ENCODE measurements at places on chromosomes 2 and 18. TPM values are rescaled to one million over a fixed set of nuclear protein-coding genes. Genes with fewer than 3 reads are reported as not detected.
A peak's percentile ranks its signal among the peaks of the same experiment; 100 is the strongest.

DNA sequence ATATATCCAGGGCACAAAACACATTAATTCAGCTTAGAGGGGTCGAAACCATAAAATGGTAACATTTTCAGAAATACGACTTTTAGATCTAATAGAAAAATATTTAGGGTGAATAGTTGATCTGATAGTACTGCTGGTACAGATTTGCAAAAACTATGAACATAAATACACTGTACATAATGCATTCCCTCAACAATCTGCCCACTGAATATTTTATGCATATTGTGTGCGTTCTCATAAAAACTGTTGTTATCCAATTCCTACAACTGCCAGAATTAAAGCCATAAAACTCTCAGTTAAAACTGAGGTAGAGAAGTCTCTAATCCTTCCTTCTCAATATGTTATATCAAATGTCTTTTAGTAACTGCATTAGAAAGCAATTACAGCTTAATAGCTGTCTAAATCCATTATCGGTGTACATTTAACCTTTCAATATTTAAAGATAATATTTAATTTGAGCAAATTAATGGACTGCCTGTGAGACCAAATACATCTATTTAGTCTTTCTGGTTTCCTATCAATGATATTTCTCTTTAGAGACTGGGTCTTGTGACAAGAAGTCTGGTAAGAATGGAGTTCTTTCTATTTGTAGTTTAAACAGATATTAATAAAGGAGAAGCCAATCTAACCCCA is 32.5 kb downstream of the TCF4 start:
- no peak overlapping the region for H3K4me3 ChIP-seq
- H3K27me3 ChIP-seq: no peaks in the 10 kb centered on the region
- no peak overlapping the region for H3K27ac ChIP-seq
- H3K4me1 ChIP-seq: no peaks in the 10 kb centered on the region
- no peaks in the 10 kb centered on the region for H3K36me3 ChIP-seq

GRCh38 chr2:207895274-207895860 is 125.7 kb upstream of the FZD5 start:
- no peaks in the 10 kb centered on the region for H3K4me1 ChIP-seq
- no peaks in the 10 kb centered on the region for H3K36me3 ChIP-seq
- no peak overlapping the region for H3K27ac ChIP-seq
- no peak overlapping the region for H3K4me3 ChIP-seq
- no peak for DNase-seq

GRCh38 chr2:14998546-14998945 is 366.0 kb downstream of the LRATD1 start:
- no peaks in the 10 kb centered on the region for H3K4me1 ChIP-seq
- no peak overlapping the region for H3K27ac ChIP-seq
- peaks cover 3% of the 10 kb centered on the region for H3K27me3 ChIP-seq
- no peak for DNase-seq

GRCh38 chr2:216714376-216714775 is 19.0 kb upstream of the IGFBP5 start:
- DNase-seq: no peak
- peaks cover 1% of the 10 kb centered on the region for H3K27me3 ChIP-seq
- H3K4me1 ChIP-seq: no peaks in the 10 kb centered on the region

DNA sequence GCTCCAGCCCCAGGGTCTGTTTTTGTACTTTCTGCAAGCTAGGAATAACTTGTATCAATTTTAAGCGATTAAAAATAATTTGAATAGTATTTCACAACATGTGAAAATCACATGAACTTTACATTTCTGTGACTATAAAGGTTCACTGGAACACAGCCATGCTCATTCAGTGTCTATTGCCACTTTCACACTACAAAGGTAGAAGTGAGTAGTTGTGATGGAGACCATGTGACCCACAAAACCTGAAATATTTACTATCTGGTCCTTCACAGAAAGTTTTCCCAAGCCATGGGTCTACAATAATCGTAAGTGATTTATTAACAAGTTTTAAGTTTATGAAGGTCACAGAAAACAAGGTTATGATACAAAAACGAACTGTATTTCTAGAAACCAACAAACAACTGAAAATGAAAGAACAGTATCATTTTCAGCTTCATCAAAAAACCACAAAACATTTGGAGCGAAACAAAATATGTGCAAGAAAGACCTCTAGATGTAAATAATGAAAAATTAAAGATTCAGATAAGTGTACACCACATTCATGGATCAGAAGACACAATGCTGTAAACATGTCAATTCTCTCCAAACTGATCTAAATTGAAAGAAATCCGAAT is 68.9 kb upstream of the DNER start:
- H3K4me3 ChIP-seq: no peak overlapping the region
- no peaks in the 10 kb centered on the region for H3K27me3 ChIP-seq
- peaks cover 41% of the 10 kb centered on the region for H3K36me3 ChIP-seq
- DNase-seq: no peak

GRCh38 chr2:45857867-45858520 is 206.5 kb downstream of the PRKCE start:
- no peaks in the 10 kb centered on the region for H3K36me3 ChIP-seq
- no peaks in the 10 kb centered on the region for H3K27me3 ChIP-seq
- H3K27ac ChIP-seq: no peak overlapping the region

DNA sequence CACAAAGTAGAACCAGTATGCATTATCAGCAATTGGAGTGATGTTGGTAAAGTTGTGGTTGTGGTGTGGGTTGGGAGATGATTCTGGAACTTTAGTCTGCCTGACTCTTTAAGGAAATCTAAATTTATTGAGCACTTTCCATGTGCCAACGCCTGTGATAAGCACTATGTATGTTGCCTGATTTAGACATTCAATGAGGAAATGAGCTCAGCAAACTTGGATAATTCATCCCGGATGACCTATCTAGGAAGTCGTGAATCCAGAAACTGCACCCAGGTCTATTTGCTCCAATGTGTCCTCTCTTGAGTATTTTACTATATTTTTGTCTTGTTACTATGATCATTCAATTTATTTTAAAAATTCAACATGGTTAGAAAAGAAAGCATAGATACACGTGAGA is 400.8 kb upstream of the MMADHC start:
- H3K27ac ChIP-seq: no peak overlapping the region
- H3K4me3 ChIP-seq: no peak overlapping the region
- no peak for DNase-seq
- H3K36me3 ChIP-seq: no peaks in the 10 kb centered on the region
- H3K27me3 ChIP-seq: no peaks in the 10 kb centered on the region

- no peaks in the 10 kb centered on the region for H3K4me1 ChIP-seq
- no peak overlapping the region for H3K27ac ChIP-seq
- no peak for DNase-seq
- no peaks in the 10 kb centered on the region for H3K27me3 ChIP-seq
Observed at GRCh38 chr2:223123855-223124610, 72.0 kb downstream of the KCNE4 start.

GRCh38 chr18:35355140-35355618 is 11.0 kb upstream of the ZNF24 start:
- H3K27me3 ChIP-seq: no peaks in the 10 kb centered on the region
- H3K4me3 ChIP-seq: no peak overlapping the region
- peaks cover 4% of the 10 kb centered on the region for H3K4me1 ChIP-seq
- H3K36me3 ChIP-seq: peaks cover 3% of the 10 kb centered on the region
- DNase-seq: peak; percentile 26

DNA sequence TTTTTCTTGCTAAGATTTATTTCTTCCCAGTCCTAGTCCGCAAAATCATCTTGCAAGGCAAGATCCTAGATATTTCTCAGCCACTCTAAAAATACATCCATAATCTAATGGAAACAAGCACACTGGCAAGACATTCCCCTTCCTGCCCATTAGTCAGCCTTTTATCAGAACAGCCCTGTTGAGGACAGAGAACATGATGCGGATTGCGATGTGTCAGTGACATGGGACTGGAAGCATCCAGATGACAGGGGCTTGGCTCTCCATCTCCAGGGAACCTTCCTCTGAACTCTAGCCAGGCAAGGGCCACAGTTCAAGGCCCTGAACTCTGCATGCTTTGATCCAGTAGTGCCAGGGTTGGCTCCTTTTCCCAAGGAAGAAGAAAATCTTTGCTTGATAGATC is 70.0 kb downstream of the VSNL1 start:
- DNase-seq: no peak
- H3K27ac ChIP-seq: no peak overlapping the region
- H3K36me3 ChIP-seq: no peaks in the 10 kb centered on the region
- no peaks in the 10 kb centered on the region for H3K4me1 ChIP-seq
- no peak overlapping the region for H3K4me3 ChIP-seq

- DNase-seq: no peak
- peaks cover 35% of the 10 kb centered on the region for H3K27me3 ChIP-seq
- peaks cover 15% of the 10 kb centered on the region for H3K36me3 ChIP-seq
- H3K27ac ChIP-seq: no peak within 1 kb of the TSS
- H3K4me1 ChIP-seq: peaks cover 25% of the 10 kb centered on the region
- H3K4me3 ChIP-seq: peak within 1 kb of the TSS; percentile 58
Observed at GRCh38 chr2:102141970-102142828, at the start of gene IL1R1. Gene IL1R1, plus strand, starts transcription at chr2:102142746. Its CDS starts 14,979 bp downstream, at chr2:102157725.

GRCh38 chr2:88865801-88866371 is 174.4 kb downstream of the RPIA start:
- H3K4me3 ChIP-seq: no peak overlapping the region
- DNase-seq: no peak
- H3K27ac ChIP-seq: no peak overlapping the region

GRCh38 chr18:23136326-23137096 is 1.2 kb downstream of the CABLES1 start:
- peaks cover 31% of the 10 kb centered on the region for H3K27me3 ChIP-seq
- peaks cover 29% of the 10 kb centered on the region for H3K4me1 ChIP-seq
- no peak for DNase-seq
- no peak overlapping the region for H3K27ac ChIP-seq
- peak overlapping the region; percentile 76 for H3K4me3 ChIP-seq

GRCh38 chr18:76993085-76993382 is 139.5 kb downstream of the MBP start:
- no peaks in the 10 kb centered on the region for H3K4me1 ChIP-seq
- no peak overlapping the region for H3K27ac ChIP-seq
- H3K4me3 ChIP-seq: no peak overlapping the region
- no peaks in the 10 kb centered on the region for H3K36me3 ChIP-seq
- H3K27me3 ChIP-seq: peaks cover 8% of the 10 kb centered on the region

DNA sequence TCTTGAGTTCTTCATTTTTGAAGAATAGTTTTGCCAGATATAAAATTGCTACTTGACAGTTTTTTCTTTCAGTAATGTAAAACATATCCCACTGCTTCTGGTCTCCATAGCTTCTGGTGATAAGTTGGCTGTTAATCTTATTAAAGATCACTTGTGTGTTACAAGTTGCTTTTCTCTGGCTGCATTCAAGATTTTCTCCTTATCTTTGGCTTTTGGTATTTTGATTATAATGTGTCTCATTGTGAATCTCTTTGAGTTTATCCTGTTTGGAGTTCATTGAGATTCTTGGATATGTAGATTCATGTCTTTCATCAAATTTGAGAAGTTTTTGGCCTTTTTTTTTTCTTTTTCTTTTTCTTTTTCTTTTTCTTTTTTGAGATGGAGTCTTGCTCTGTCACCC is 20.2 kb upstream of the ADNP2 start:
- no peaks in the 10 kb centered on the region for H3K36me3 ChIP-seq
- DNase-seq: no peak
- no peak overlapping the region for H3K4me3 ChIP-seq
- H3K27ac ChIP-seq: no peak overlapping the region
- peaks cover 5% of the 10 kb centered on the region for H3K27me3 ChIP-seq

GRCh38 chr2:234279637-234280036 is 217.2 kb downstream of the ARL4C start:
- no peak for DNase-seq
- H3K4me3 ChIP-seq: peak overlapping the region; percentile 44
- H3K36me3 ChIP-seq: peaks cover 38% of the 10 kb centered on the region
- H3K27ac ChIP-seq: peak overlapping the region; percentile 82

DNA sequence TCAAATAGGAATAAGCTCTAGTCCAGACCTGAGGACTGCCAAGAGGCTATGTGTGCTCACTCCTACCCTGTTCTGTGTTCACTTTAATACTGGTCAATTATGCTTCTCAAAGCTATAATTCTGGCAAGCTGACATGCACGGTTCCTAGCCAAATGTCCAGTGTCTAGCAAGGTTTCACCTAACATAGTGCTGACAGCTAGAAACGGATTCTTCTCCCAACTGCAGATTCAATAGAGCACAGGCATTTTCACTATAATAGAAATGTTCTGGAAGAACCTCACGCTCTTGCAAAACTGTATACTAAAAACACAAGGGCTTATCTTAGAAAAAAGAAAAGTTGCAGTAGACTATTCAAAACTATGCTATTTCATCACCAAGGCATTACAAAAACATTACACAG is 45.1 kb downstream of the HDAC4 start:
- no peaks in the 10 kb centered on the region for H3K27me3 ChIP-seq
- no peak overlapping the region for H3K27ac ChIP-seq
- H3K36me3 ChIP-seq: peaks cover 49% of the 10 kb centered on the region
- no peak overlapping the region for H3K4me3 ChIP-seq

GRCh38 chr2:201132518-201132917 is 16.6 kb downstream of the CFLAR start:
- no peaks in the 10 kb centered on the region for H3K27me3 ChIP-seq
- peak overlapping the region; percentile 99 for H3K27ac ChIP-seq
- peaks cover 49% of the 10 kb centered on the region for H3K4me1 ChIP-seq
- H3K4me3 ChIP-seq: peak overlapping the region; percentile 90
- no peak for DNase-seq

DNA sequence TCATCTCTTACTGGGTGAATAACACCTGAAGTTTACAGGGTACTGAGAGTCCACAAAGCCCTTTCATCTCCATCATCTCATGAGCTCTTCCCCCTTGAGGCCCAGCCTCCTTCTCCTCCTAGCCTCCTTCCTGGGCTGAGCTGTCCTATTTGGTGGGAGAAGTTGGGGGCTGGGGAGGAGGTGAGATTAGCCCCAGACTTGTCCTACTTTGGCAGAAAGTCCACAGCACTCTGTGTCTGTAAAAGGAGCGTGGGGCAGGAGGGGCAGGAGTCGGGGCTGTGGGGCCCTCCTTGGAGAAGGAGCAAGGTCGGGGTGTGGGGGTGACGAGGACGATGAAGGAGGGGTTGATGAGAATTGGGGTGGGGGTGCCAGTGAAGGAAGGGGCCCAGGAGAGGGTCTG is 10.0 kb upstream of the DES start:
- no peak overlapping the region for H3K27ac ChIP-seq
- no peaks in the 10 kb centered on the region for H3K36me3 ChIP-seq
- H3K27me3 ChIP-seq: peaks cover 24% of the 10 kb centered on the region
- no peak overlapping the region for H3K4me3 ChIP-seq
- H3K4me1 ChIP-seq: no peaks in the 10 kb centered on the region

- peaks cover 2% of the 10 kb centered on the region for H3K36me3 ChIP-seq
- peaks cover 18% of the 10 kb centered on the region for H3K27me3 ChIP-seq
- peak overlapping the region; percentile 81 for H3K4me3 ChIP-seq
- H3K27ac ChIP-seq: no peak overlapping the region
Observed at GRCh38 chr2:62506421-62506750, 391 bp upstream of the TMEM17 start.

GRCh38 chr2:107001551-107001950 is 115.6 kb upstream of the ST6GAL2 start:
- no peaks in the 10 kb centered on the region for H3K36me3 ChIP-seq
- H3K4me3 ChIP-seq: no peak overlapping the region
- no peaks in the 10 kb centered on the region for H3K4me1 ChIP-seq
- peaks cover 1% of the 10 kb centered on the region for H3K27me3 ChIP-seq
- no peak for DNase-seq

RESP18 gene
- not detected for total RNA-seq

LHCGR gene
- not detected for total RNA-seq

BBS5 gene
- total RNA-seq: 3.6 TPM

CCL20 gene
- total RNA-seq: 3.2 TPM

CXCR1 gene
- not detected for total RNA-seq

EGR4 gene
- 1.9 TPM for total RNA-seq

ACVR1C gene
- total RNA-seq: 1.1 TPM

OR6B2 gene
- not detected for total RNA-seq

COL5A2 gene
- 0.08 TPM for total RNA-seq

NEU4 gene
- total RNA-seq: 0.61 TPM
